ENCODE measurements at places on chromosomes 6 and 20. TPM values are rescaled to one million over a fixed set of nuclear protein-coding genes. Genes with fewer than 3 reads are reported as not detected.

The LY6G6F gene
- total RNA-seq, result not detected

The PMEPA1 gene
- total RNA-seq, result 3.1 TPM

The MAPK13 gene
- 115 TPM for total RNA-seq

The KCNB1 gene
- total RNA-seq, result 1.8 TPM

The HRH3 gene
- total RNA-seq, result not detected

The LTA gene
- not detected for total RNA-seq

The SLC22A7 gene
- not detected for total RNA-seq

The AVP gene
- total RNA-seq, result not detected

The BHLHE23 gene
- not detected for total RNA-seq

The ADGRF5 gene
- total RNA-seq, result 3.2 TPM

The CRIP3 gene
- 0.38 TPM for total RNA-seq

The ETV7 gene
- total RNA-seq, result 7.3 TPM

The HLA-DRB1 gene
- 20.2 TPM for total RNA-seq

The WFDC8 gene
- total RNA-seq, result not detected
